PC-3 (cell line): ENCODE measurements at places on chromosomes 2 and 18.

GRCh38 chr18:35190948-35191697 is 49.7 kb upstream of the ZNF397 start:
- no peaks in the 10 kb centered on the region for H3K36me3 ChIP-seq
- DNase-seq: no peak

DNA sequence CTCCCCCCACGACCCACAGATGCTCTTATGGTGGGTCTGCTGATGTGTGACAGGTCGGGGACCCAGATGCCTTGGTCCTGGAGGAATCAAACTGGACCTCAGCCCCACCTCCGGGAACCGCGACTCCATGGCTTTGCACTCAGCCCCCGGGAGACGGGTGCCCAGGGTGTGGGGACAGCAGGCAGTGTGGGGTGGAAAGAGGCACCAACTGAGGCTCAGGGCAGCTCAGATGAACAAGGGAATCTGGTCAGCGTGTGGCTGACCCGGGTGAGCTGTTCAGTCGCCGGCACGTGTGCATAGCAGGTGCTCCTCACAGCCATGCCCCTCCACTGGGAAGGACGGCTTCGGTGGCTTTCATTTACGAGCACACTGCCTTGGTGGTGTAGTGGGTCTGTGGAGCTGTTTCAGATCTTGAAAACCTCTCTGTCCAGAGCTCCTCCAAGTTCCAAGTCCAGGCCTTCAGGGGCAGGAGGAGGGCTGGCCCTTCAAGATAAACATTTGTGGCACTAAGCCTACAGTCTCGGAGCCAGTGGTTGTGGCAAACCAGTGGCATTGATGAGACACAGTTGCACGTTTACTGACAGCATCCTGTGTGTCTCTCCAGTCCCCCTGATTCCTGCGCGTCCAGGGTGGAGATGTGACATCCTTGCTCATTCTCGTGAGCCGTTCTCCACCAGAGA is 471.2 kb upstream of the HS6ST1 start:
- no peaks in the 10 kb centered on the region for H3K4me1 ChIP-seq
- H3K4me3 ChIP-seq: no peak overlapping the region
- H3K27ac ChIP-seq: no peak overlapping the region
- no peak for DNase-seq
- H3K27me3 ChIP-seq: peaks cover 8% of the 10 kb centered on the region; the same call in 1 of the 2 replicates
- H3K36me3 ChIP-seq: no peaks in the 10 kb centered on the region

GRCh38 chr2:10221443-10221842 is 81.3 kb upstream of the HPCAL1 start:
- H3K4me3 ChIP-seq: peak overlapping the region; percentile 22; the same call in 1 of the 2 replicates
- H3K36me3 ChIP-seq: no peaks in the 10 kb centered on the region
- peaks cover 30% of the 10 kb centered on the region for H3K4me1 ChIP-seq

DNA sequence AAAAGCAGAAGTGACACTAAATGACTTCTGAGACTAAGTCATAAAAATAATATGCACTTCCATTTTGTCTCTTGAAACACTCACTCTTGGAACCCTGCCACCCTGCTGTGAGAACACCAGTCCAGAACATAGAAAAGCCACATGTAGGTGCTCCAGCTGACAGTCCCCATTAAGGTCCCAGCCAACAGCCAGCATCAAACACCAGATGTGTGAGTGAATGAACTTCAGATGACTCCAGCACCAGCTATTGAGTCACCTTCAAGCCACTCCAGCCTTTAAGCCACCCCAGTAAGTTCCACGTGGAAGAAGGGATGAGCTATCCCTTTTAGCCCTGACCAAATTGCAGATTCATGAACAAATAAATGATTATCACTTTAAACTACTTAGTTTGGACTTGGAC is 31.5 kb upstream of the LGALSL start:
- H3K27me3 ChIP-seq: no peaks in the 10 kb centered on the region
- H3K36me3 ChIP-seq: no peaks in the 10 kb centered on the region
- DNase-seq: no peak
- no peak overlapping the region for H3K4me3 ChIP-seq
- peaks cover 19% of the 10 kb centered on the region for H3K4me1 ChIP-seq

DNA sequence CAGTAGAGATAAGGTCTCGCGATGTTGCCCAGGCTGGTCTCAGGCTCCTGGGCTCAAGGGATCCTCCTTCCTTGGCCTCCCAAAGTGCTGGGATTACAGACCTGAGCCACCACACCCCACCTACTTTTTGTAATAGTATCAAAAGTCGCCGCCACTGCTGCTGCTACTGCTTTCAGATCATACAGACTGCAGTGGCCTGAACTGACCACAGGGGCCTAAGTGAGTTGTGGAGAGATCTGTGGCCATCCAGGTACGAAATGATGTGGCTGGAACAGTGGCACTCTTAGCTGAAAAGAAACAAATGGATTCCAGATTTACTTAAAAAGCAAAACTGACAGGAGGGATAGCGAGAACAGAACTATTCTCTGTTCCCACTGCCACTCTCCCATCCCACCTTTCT is 32.9 kb upstream of the POMC start:
- no peak overlapping the region for H3K4me3 ChIP-seq
- no peaks in the 10 kb centered on the region for H3K4me1 ChIP-seq
- DNase-seq: peak; percentile 25
- no peaks in the 10 kb centered on the region for H3K27me3 ChIP-seq
- no peak overlapping the region for H3K27ac ChIP-seq

- H3K4me1 ChIP-seq: no peaks in the 10 kb centered on the region
- H3K4me3 ChIP-seq: peak within 1 kb of the TSS; percentile 59
- H3K27ac ChIP-seq: no peak within 1 kb of the TSS
- H3K36me3 ChIP-seq: no peaks in the 10 kb centered on the region
- peak; percentile 52 for DNase-seq
- peaks cover 84% of the 10 kb centered on the region for H3K27me3 ChIP-seq
Observed at GRCh38 chr2:73293534-73294171, at the start of gene EGR4. Gene EGR4, minus strand, starts transcription at chr2:73293548. Its CDS starts 231 bp downstream, at chr2:73293317.

GRCh38 chr2:155070489-155070888 is 372.0 kb downstream of the KCNJ3 start:
- H3K4me3 ChIP-seq: no peak overlapping the region
- H3K36me3 ChIP-seq: no peaks in the 10 kb centered on the region
- H3K4me1 ChIP-seq: no peaks in the 10 kb centered on the region
